ENCODE measurements at places on chromosomes 1 and 21. TPM values are rescaled to one million over a fixed set of nuclear protein-coding genes. Genes with fewer than 3 reads are reported as not detected.

MYOM3 gene
- 0.18 TPM for total RNA-seq

CLIC6 gene
- total RNA-seq = not detected

APOBEC4 gene
- total RNA-seq = not detected

TTC22 gene
- not detected for total RNA-seq

AMY2B gene
- total RNA-seq = 6.5 TPM

C1orf53 gene
- total RNA-seq = 2.4 TPM

LENEP gene
- not detected for total RNA-seq

C4BPB gene
- not detected for total RNA-seq

HSPB7 gene
- 5.9 TPM for total RNA-seq

S100A14 gene
- total RNA-seq = not detected

C1orf21 gene
- 28.5 TPM for total RNA-seq

FYB2 gene
- total RNA-seq = not detected

MEX3A gene
- 3.3 TPM for total RNA-seq

PEX10 gene
- 31.7 TPM for total RNA-seq

TMEM269 gene
- not detected for total RNA-seq

TRIM46 gene
- 10.7 TPM for total RNA-seq

ANGPTL3 gene
- not detected for total RNA-seq

RNF186 gene
- total RNA-seq = not detected

JAM2 gene
- total RNA-seq = 1.9 TPM

SNAPIN gene
- total RNA-seq = 51.4 TPM

NR5A2 gene
- total RNA-seq = under 0.01 TPM

TNFRSF8 gene
- total RNA-seq = not detected

ERRFI1 gene
- total RNA-seq = 11.9 TPM

RHEX gene
- not detected for total RNA-seq

AGMAT gene
- total RNA-seq = 1.5 TPM

UTS2 gene
- total RNA-seq = not detected

ESPN gene
- 0.05 TPM for total RNA-seq

SLC44A5 gene
- total RNA-seq = under 0.01 TPM

FCRLB gene
- 3.7 TPM for total RNA-seq

BROX gene
- 45.0 TPM for total RNA-seq

OR2G6 gene
- not detected for total RNA-seq

CRNN gene
- not detected for total RNA-seq

CSF3R gene
- not detected for total RNA-seq

ATP6V1G3 gene
- not detected for total RNA-seq
